ENCODE measurements at places on chromosomes 2 and 18.
A peak's percentile ranks its signal among the peaks of the same experiment; 100 is the strongest.

GRCh38 chr2:110931648-110932047 lies 189.1 kb upstream of the BCL2L11 start:
- peak; percentile 22 for DNase-seq

DNA sequence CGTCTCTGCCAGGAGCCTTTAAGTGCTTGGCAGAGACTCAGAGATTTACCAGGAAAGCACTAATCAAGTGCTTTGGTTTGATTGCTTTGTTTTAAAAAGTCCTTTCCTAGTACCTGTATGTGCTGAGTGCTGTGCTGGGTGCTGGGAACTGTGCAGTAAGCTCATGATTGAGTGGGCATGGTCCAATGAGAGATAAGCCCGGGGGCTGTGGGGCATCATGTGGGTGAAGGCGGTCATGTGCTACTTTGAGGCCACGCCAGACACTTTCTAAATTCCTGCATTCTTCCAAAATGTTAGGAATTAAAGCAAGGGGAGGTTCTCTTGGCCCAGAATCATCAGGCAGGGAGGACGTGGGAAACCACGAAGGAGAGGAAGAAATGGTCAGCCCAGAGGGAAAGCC lies 109.0 kb downstream of the ACAA2 start:
- no peak for DNase-seq

- peak; percentile 25 for DNase-seq
Observed at GRCh38 chr2:170716851-170717598, 1.9 kb downstream of the SP5 start.

DNA sequence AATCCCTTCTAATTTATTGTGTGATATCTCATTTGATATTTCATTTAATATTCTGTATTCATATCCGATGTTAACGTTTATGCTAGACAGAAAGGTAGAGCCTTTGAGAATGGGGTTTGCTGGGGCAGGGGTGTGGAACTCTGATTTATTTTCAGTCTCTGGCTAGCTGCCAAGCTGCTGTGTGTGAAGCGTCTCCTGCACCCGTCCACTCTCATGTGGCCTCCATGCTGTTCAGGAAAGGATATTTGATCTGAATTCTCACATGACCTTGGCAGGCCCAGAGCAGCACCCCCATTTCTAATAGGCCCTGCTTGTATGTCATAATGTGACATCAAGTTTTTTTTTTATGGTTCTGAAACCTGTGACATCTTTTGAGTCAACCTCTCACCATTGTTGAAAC lies 1.6 kb downstream of the IL1R1 start:
- no peak for DNase-seq

DNA sequence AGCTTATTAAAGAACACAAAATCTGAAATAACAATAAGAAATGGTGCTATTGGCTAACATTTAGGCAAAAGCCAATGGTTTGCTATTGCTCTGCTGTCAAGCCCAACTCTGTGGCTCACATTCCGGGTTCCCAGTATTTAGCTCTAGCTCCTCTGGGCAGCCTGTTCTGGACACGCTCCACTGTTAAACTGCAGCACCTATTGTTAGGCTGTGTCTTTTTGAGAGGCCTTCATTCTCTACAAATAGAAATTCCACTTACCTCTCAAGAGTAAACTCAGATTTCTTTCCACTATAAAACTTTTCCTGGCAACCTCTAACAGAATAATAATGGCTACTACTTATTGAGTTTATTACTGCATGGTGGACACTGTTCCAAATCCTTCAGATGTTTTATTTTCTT lies 3.7 kb upstream of the KLHL14 start:
- no peak for DNase-seq

GRCh38 chr18:23279931-23280330 lies 144.6 kb downstream of the CABLES1 start:
- no peak for DNase-seq

DNA sequence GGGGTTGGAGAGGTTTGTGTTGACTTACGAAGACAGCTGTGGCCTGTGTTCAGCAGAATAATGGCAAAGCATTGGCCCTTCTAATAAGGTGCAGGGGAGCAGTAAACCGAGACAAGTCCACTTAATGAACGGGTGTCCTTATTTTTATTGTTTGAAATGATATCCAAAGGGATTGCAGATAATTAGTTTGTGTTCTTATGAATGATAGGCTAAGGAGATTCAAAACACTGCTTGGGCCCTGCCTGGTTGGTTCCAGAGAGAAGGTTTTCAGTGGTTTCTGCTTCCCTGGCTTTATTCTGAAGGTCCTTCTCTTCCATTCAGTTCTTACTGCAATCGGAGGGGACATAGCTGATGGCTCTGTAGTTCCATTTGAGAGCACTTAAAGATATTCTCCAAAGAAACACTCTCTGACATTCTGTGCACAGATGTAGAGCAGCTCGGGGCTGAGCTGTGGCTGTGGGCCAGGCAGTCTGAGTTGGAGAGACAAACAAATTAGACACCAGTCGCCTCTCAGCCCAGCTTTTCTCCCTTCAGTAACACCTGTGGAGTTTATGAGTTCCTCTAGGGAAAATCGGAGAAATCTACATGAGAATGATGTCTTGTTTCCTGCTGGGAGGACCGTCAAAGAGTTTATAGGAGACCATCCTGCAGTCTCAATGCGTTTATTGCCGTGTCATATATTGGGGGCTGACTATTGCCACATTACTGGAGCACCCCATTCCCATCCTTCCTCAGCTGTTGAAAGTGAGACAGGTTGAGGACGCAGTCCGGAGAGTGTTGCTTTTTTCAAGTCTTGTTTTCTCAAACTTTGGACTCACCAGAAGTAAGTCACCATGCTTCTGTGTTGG lies 6.5 kb downstream of the GREB1 start:
- DNase-seq: no peak

DNA sequence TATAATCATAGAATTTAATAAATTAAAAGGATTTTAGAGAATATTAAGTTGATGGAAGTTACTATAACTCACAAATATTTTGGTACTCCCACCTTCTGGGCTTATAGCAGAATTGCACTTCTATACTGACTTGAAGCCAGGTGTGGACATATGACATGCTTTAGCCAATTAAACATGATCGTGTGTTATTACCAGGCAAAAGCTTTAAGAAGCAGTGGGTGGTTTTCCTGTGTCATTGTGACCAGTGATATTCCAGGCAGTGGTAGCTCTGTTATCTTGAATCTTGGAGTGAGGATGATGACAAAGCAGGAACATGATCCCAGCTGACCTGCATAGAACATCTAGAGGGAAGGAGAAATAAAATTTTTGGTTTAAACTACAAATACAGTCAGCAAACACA lies 370.9 kb upstream of the ZEB2 start:
- peak; percentile 51 for DNase-seq

DNA sequence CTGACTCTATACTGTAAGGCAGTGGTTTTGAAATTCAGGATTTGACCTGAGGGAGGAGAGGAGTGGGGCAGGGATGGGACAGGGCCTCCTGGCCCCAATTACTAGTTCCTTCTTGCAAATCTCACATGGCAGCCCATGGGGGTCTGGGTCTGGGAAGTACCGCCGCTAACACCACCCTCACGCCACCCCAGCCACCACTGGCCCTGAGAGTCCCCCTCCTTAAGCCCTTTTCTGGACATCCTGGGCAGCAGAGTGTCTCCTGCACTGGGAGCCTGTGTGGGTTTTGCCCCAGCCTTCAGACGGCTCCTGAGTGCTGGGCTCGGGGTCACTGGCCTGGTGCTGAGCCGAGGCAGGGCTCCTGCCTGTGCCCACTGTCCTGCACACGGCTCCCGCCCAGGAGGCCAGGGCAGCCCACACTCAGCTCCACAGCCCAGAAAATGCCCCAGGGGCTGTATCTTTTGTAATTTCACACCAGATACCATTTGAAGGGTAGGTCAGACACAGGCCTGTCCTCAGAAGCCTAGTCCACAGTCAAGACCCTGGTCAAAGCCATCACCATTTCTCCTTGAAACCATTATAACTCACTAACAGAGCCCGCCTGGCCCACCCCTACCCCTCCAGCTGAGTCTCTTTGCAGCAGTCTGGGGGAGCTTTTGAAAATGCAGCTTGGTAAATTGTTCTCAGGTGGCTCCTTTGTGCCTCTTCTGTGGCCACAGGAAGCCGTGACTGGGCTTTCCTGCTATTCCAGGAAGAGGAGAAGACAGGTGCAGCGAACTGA lies 55.1 kb downstream of the CYP27C1 start:
- DNase-seq: no peak

DNA sequence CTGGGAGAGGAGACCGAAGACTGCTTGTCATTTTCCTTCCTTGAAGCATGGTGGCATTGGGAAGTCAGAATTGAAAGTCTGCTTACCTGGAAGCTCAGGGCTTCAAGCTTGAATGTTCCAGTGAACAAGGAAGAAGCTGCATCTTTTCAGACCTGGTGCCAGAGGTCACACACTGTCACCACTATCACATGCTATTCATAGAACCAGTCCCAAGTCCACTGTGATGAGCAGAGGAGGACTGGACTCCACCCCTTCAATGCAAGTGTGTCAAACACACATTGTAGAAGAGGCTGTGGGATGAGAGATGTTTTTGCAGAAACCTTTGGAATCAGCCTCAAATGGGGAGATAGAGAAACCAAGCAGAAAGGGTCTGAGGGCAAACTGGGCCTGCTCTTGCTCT lies 81.4 kb downstream of the LYPD1 start:
- no peak for DNase-seq

Data from EH (cell line).